NCI-H1417 treated with DMSO at 0.1 percent for 48 hours (cell line): ENCODE measurements at places on chromosomes 4 and X.
A peak's percentile ranks its signal among the peaks of the same experiment; 100 is the strongest.

DNA sequence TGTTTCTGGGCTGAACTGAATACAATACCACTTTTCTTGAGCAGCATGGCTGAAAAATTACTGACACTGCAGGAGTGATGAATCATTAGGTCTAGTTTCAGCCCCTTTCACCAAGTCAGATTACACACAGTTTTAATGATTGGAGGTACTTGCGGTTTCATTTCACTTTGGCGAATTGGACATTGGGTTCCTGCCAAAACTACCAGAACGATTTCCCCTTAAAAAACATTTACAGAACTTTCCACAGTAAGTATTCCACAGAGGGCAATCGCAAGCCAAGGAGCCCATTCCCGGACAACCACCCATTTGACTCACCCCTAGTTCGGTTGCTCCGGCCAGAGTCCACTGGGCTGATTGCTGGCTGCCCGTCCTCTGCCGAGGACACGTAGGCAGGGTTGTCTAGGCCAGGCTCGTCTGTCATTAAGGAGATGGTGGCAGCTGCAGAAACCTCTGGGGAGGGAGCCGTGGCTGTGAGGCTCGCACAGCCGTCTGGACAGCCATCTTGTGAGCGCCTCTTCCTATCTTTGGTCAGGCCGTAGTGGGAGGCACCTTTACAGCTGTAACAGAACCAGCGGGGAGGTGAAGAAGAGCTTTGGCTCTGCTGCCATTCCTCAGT, 83.5 kb downstream of the LNX1 start:
- DNase-seq: no peak

DNA sequence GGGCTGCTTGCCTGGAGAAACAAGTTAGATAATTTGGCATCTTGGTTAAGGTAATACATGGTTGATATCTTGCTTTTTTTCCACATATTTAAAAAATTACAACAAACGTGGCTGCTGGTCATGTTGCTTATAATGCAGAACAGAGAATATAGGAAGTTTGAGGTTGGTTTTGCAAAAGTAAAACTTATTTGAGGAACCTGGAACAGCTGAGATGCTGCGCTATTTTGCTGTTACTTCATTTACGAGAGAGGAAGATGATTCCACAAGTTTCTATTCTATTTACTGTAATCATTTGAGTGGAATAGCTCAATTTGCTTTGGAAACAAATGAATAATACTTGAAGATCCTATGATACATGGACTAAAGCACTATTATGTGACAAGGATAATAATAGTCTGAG, 118.9 kb downstream of the TMA16 start:
- DNase-seq: no peak

- DNase-seq: no peak
Measured at GRCh38 chrX:39227371-39227770, 426.1 kb downstream of the MID1IP1 start.

GRCh38 chrX:48064261-48064660, 7.2 kb downstream of the ZNF630 start:
- DNase-seq: no peak

GRCh38 chrX:125340490-125340889, 20.8 kb downstream of the TEX13C start:
- DNase-seq: no peak

DNA sequence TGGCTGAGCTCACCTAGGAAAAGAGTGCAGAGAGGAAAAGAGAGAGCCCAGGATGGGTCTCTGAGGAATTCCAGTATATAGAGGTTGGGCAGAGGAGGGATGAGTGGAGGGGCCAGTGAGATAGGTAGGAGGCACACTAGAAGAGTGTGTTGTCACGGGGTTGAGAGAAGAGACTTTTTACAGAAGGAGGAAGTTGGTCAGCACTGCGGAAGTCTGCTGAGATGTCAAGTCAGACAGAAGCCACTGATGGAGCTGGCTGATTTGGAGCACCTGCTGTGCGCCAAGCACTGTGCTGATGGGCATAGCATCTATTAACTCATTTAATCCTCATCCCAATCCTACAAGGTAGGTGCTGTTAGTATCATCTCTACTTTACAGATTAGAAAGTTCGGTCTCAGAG, 60.4 kb downstream of the EFNB1 start:
- no peak for DNase-seq

DNA sequence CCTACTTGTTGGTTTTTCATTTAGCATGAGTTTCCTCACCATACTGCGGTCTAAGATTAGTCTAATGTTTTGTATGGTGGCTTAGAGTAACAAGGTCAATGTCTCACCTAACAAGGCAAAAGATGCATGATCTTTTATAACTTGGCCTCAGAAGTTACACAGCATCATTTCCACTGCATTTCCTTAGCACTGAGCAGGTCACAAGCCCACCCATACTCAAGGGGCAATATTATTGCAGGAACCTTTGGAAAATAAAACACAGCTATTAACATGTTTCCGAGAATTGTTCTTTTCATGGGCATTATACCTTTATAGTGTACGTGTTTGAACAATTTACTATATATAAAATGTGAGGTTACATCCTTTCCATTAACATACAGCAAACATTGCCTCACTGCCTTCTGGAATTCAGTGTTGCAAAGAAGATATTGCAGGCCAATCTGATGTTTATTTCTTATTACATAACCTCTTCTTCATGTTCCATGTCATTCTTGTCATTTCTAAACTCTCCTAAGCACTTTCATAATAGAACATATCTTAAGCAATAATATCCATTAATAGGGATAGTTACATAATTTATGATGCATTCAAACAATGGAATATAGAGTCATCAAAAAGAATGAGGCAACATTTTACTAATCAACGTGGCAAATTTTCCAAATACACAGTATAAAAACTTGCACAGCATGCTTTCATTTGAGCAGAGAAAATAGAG, 153.8 kb downstream of the AREG start:
- no peak for DNase-seq

GRCh38 chr4:137519406-137519805, 12.9 kb downstream of the PCDH18 start:
- no peak for DNase-seq

DNA sequence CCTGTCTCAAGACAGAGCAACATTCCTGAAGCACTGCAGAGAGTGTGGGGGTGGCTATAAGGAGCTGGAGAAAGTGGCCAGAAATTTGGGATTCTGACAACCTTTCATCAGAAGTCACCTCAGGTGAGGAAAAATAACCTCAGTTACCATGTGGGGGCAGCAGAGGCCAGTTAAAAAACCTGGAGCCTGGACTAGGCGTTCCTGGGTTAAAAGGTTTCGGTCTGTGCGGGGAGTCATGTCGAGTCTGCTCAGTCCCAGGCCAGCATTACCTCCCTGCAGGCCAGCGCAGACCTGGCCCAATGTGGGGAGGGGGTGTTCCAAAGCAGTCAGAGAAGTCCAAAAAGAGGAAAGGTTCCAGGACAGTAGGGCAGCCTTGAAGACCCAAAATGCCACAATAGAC, 10.9 kb upstream of the NALF2 start:
- DNase-seq: no peak

DNA sequence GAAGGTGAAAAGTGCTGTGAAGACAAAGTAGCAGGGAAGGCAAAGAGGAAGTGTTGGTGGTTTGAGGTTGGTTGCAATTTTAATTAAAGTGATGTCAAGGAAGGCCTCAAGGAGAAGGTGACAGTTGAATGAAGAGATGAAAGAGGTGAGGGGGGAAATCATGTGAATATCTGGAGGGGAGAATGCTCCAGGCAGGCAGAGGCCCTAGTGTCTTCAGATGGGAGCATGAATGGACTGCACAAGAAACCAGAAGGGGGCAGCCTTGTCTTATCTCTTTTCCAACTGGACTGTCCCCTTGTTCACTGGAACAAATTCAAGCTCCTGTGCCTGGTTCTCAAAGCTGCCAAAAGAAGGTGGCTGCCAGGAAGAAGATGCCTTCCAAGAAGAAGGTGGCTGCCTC, 68.4 kb downstream of the MAOB start:
- DNase-seq: no peak

DNA sequence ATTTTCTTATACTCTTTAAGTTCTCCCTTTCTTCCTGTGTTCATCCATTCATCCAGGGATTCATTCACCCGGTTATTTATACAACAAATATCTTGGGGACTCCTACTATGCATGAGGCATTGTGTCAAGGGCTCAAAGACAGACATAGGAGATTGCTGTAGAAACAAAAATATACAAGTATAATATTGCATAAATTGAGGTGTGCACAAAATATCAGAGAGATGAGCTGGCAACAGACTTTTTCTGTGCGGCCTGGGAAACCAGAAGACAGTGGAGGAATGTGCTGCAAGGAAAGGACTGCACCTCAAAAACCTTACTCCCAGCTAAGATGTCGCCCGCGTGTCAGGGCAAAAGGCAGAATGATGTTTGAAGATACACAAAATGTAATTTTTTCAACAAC, 9.6 kb downstream of the OTOP1 start:
- no peak for DNase-seq

DNA sequence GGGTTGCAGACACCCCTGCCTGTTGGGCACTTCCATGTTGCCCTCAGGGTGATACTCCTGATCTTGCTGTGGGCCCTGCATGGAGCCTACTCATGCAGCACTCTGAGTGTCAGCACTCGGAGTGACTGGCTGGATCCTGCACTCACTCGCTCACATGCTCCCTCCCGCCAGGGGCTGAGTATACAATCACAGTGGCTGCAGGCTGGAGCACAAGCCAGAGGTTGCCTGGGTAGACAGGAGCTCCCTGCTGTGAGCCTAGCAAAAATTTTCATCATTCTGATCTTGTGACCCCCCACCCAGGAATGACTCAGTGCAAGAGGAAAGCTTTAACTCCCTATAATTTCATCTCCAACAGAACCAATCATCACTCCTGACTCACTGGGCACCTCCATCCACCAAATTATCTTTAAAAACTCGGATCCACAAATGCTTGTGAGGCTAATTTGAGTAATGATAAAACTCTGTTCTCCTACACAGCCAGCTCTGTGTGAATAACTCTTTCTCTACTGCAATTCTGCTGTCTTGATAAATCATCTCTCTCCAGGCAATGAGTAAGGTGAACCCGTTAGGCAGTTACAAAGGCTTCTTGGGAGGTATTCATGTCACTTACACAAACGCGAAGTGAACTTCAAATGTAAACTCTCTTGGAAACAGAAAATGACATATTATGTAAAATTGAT, 1180.8 kb upstream of the PABPC4L start:
- DNase-seq: no peak

- no peak for DNase-seq
Measured at GRCh38 chr4:10554694-10555093, 97.5 kb upstream of the ZNF518B start.

GRCh38 chrX:20988118-20988517, 386.1 kb upstream of the CNKSR2 start:
- DNase-seq: no peak

- no peak for DNase-seq
Measured at GRCh38 chr4:119310826-119311225, 11.1 kb downstream of the FABP2 start.

DNA sequence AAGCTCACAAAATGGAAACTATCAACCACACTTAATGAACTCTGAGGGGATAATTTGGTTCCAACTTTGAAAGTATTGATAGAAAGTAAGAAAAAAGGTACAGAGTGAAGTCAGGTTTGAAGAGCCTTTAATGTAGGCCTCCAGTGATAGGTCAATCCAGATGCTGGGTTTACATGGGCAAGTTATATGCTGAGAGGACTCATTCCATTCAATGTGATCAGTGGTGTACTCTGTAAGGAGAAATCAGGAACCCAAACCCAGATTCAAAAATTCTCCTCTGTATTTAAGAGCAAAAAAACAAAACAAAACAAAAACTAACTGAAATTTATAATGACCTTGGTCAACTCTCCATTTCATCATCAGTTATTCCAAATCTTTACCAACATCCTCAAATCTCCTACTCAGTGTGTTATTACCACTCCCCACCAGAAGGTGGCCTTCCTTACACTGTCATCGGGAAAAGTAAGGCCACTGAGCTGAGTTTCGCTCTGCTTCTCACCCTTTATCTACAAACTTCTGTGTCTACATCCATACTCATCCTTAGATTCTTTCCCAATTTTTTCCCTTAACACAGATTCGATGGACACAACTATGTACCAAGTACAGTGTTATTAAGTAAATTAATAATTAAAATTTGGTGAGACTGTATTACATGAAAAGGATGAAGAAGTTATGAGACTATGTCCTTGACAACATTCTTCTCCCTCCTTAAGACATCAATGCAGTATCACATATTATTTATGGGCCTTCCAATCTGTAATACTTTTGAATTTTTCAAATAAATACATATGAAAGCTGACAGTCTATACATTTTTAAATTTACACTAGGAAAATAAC, 88.3 kb downstream of the ZAR1 start:
- peak; percentile 40 for DNase-seq

GRCh38 chr4:3228881-3229280, 20.1 kb upstream of the MSANTD1 start:
- DNase-seq: no peak

DNA sequence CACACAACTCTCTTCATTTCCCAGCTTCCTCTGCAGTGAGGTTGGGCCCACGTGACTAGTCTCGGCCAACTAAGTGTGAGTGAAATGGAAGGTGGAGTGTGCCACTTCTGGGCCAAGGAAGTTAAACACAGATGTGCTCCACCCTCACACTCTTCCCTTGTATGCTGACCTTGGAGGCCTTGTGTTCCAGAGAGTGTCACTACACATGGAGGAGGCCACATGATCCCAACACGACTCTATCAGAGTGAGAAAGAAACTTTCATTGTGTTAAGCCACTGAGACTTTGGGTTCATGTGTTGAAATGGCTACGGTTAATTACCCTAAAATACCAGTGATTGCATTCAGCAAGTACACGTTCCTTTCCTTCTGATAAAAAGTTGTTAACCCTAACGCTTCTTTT, 55.1 kb downstream of the TBC1D9 start:
- DNase-seq: no peak

DNA sequence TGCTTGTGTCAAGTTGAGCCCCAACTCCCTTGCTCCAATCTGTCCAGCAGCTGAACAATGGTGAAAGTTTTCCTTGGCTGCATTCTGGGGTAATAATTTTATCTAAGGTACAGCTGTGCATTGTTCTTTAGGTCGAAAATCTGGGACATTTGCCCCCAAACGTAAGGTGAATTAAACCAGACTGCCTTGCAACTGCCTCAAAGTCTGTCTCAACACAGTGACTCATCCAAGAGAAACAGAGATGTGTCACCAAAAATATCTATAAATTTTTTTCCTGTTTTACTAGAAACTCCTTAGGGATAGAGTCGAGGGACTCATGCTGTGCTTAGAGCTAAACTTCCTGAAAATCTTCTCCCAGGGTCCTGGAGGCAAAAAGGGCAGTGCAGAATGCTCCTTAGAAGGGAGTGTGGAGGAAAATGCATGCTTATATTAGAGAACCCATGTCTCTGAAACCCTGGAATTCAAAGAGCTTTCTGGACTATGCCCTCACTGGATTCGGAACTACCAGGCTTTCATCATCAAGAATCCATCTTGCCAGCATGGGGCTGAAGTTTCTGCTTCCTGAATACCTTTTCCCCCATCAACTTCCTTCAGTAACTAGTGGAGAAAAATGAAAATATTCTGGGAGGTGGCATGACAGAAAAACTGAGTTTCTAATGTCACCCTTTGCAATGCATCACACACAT, 115.7 kb downstream of the PALLD start:
- DNase-seq: no peak

DNA sequence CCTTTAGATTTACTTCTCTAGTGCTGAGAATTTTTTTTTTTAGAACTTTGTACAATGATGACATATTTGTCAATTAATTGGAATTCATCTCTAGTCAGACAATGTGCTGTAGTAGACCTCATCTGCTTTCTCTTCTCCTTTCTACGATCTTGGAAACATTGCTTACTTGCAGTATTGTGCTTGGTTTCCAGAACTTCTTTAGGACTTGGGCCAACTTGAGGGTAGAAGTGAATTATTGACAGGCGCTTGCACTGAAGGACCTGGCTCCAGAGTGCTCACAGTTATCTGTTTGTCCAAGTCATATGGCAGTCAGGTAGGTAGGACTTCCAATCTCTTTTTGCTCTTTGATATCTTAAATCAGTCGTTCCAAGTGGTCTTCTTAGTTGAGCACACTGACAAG, 39.6 kb downstream of the FNIP2 start:
- DNase-seq: no peak
